Activated naive CD4-positive, alpha-beta T cell treated with anti-CD3 and anti-CD28 coated beads, Interleukin-2, amount 10 ng/mL, durations not matched to agents 7 days and 5 days (primary cell): ENCODE measurements at places on chromosomes 1 and 21.

GRCh38 chr1:242426271-242426905 is 98.1 kb downstream of the PLD5 start:
- no peak for DNase-seq
- no peaks in the 10 kb centered on the region for H3K27me3 ChIP-seq
- H3K27ac ChIP-seq: no peak overlapping the region
- H3K4me3 ChIP-seq: no peak overlapping the region

DNA sequence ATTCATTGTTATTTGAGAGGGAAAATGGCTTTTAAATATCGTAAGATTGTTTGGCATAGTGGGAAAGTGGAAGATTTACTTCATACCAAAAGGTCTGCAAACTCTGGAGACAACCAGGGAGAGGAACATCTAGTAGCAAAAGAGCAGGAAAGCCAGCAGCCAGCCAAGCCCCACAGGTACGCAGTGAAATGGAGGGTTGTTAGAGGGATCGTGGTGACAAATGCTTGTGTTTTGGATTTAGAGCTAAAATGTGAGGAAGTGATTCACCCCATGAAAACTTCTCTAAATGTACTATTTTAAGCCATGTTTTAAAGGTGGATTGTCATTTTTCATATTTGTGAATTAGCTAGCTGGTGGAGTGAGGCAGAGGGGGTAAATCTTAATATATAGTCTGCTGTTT is 69.3 kb downstream of the RPS6KC1 start:
- no peaks in the 10 kb centered on the region for H3K36me3 ChIP-seq
- no peaks in the 10 kb centered on the region for H3K4me1 ChIP-seq
- H3K27ac ChIP-seq: no peak overlapping the region
- H3K4me3 ChIP-seq: no peak overlapping the region
- no peaks in the 10 kb centered on the region for H3K27me3 ChIP-seq

- peaks cover 44% of the 10 kb centered on the region for H3K27me3 ChIP-seq
- no peaks in the 10 kb centered on the region for H3K36me3 ChIP-seq
- H3K4me3 ChIP-seq: no peak overlapping the region
- no peak for DNase-seq
These were observed 83.1 kb upstream of the SOD1 start for GRCh38 chr21:31576428-31576827.

GRCh38 chr1:169928438-169929209 is 34.9 kb upstream of the SCYL3 start:
- DNase-seq: no peak
- peaks cover 13% of the 10 kb centered on the region for H3K4me1 ChIP-seq
- H3K27ac ChIP-seq: no peak overlapping the region
- no peak overlapping the region for H3K4me3 ChIP-seq

DNA sequence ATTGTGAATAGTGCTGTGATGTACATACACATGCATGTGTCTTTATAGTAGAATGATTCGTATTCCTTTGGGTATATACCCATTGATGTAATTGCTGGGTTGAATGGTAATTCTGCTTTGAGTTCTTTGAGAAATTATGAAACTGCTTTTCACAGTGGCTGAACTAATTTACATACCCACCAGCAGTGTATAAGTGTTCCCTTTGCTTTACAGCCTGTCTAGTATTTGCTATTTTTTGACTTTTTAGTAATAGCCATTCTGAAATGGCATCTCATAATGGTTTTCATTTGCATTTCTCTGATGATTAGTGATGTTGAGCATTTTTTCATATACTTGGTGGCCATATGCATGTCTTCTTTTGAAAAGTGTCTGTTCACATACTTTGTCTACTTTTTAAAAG is 54.5 kb upstream of the FAM78B start:
- no peaks in the 10 kb centered on the region for H3K27me3 ChIP-seq
- H3K4me3 ChIP-seq: no peak overlapping the region

- H3K36me3 ChIP-seq: no peaks in the 10 kb centered on the region
- H3K27ac ChIP-seq: no peak overlapping the region
- H3K27me3 ChIP-seq: peaks cover 25% of the 10 kb centered on the region
- no peak for DNase-seq
- no peak overlapping the region for H3K4me3 ChIP-seq
These were observed 76.0 kb downstream of the GLIS1 start for GRCh38 chr1:53662951-53663350.

DNA sequence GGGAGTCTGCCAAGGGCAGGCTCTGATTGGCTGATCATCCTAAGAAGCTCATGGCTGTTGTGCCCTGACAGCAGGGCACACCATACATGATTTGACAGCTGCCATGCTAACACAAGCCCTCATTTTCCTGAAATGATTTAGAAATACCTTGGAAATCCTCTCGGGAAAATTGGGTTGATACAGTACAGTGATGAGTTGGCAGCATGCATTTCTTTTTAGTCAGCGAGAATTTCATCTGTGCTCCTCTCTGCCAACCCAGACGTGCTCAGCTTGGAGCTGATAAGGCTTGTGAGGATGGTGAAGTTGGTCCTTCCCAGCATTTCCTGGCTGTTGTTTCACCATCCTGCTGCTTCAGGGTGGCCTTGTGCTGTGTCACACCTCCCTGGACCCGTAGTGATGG is 22.6 kb upstream of the KCNQ4 start:
- H3K27ac ChIP-seq: no peak overlapping the region
- H3K36me3 ChIP-seq: peaks cover 66% of the 10 kb centered on the region
- no peak overlapping the region for H3K4me3 ChIP-seq
- no peaks in the 10 kb centered on the region for H3K27me3 ChIP-seq

DNA sequence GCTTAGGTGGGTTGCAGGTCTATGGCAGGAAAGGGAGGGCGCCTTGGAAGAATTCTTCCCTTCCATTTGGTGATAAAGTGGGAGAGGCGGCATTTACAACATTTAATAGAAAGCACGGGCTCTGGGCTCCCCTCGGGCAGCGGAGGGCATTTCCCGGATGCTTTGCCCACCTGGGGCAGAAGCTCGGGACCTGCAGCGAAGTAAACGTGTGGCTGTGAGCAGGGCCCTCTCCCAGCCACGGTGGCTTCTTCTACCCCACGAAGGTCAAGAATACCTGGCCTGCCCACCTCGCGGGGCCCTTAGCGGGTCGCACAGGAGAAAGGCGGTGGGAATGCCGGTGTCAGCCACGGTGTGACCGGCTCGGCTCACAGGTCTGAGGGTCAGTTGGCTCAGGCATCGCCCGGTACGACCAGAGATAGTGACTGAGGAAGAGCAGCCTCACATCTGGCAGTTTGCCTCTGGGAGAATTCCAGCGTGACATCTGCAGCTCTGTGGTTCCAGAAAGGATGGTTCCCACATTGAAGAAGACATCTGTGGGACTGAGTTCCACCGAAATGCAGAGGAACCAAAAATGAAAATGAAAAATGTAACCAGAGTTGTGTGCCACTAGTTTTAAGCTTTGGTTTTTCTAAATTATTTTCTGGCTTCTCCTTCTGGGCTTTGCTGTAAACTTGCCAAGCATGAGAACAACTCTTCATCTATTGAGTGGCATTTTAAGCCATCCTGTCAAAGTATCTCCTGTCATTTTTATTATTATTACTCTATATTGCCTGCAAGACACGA is 720 bp upstream of the F3 start:
- H3K36me3 ChIP-seq: no peaks in the 10 kb centered on the region
- peaks cover 80% of the 10 kb centered on the region for H3K27me3 ChIP-seq
- no peak overlapping the region for H3K27ac ChIP-seq
- peaks cover 18% of the 10 kb centered on the region for H3K4me1 ChIP-seq
- peak overlapping the region; percentile 70 for H3K4me3 ChIP-seq
- DNase-seq: no peak

- H3K4me3 ChIP-seq: no peak overlapping the region
- peaks cover 53% of the 10 kb centered on the region for H3K4me1 ChIP-seq
- no peak for DNase-seq
These were observed 69.4 kb downstream of the CACHD1 start for GRCh38 chr1:64539289-64539688.

GRCh38 chr1:209749205-209749604 is 6.6 kb upstream of the TRAF3IP3 start:
- H3K4me1 ChIP-seq: peaks cover 76% of the 10 kb centered on the region
- DNase-seq: no peak
- no peak overlapping the region for H3K4me3 ChIP-seq
- no peaks in the 10 kb centered on the region for H3K36me3 ChIP-seq

DNA sequence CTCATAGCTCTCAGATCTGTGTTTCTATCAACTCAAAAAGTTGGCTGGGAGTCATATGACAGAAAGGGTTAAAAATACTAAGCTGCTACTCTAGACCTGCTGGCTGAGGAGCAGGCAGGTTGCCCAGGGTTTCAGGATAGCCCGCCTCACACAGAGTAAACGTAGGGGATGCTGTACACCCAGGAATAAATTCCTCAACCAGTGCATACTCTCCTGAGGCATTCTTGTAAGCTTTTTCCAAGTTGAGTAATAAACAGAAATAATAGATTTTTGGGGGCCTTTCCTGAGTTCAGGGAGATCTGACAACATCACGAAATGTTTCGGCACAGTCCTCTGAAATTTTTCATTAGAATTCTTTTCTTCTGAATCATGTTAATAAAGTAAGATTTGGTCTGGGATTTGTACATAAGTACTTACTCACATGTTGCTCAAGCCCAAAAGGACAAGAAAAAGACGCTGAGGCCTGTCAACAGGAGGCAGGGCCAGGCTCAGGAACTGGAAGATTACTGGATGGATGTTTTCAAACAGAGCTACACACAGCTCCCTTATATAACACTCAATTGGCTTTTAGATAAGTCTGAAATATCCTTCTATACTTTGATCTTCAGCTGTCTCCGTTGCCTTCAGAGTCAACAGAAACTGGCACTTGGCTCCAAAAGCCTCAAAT is 41.0 kb downstream of the TGFBR3 start:
- no peak overlapping the region for H3K27ac ChIP-seq
- peaks cover 13% of the 10 kb centered on the region for H3K4me1 ChIP-seq
- H3K4me3 ChIP-seq: no peak overlapping the region
- H3K36me3 ChIP-seq: peaks cover 10% of the 10 kb centered on the region
- no peak for DNase-seq

DNA sequence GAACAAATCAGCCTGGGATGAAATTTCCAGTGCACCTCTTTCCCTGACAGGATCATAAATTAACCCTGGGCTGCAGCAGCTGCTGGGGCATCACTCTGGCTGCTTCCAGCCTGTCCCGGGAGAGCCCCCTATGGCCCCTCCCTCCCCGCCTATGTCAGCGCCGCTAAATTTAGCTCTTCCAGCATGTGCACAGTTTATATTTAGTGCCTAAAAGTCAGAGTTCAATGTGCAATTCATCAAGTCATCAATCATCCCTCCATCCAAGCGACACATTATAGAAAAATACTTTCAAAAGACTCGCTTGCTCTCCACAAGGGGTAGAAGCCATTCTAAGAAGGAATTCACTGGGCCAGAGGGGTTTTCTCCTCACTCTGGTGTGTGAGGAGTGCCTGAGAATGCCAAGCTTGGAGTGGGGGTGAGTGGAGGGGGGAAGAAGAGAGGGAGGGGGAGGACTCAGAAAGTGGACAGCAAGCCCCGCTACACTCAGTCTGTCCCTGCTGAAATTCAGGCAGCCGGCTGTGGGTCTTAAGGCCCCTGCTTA is 37.4 kb downstream of the XCL1 start:
- H3K4me1 ChIP-seq: no peaks in the 10 kb centered on the region
- H3K27me3 ChIP-seq: peaks cover 26% of the 10 kb centered on the region
- H3K27ac ChIP-seq: no peak overlapping the region
- DNase-seq: no peak
- H3K4me3 ChIP-seq: no peak overlapping the region

- no peak overlapping the region for H3K27ac ChIP-seq
- peaks cover 2% of the 10 kb centered on the region for H3K4me1 ChIP-seq
- DNase-seq: no peak
- no peak overlapping the region for H3K4me3 ChIP-seq
- H3K36me3 ChIP-seq: no peaks in the 10 kb centered on the region
These were observed 82.8 kb upstream of the COL6A1 start for GRCh38 chr21:45898781-45899180.

- H3K27me3 ChIP-seq: peaks cover 18% of the 10 kb centered on the region
- H3K27ac ChIP-seq: no peak overlapping the region
- peaks cover 30% of the 10 kb centered on the region for H3K4me1 ChIP-seq
- H3K36me3 ChIP-seq: no peaks in the 10 kb centered on the region
These were observed 29.6 kb upstream of the TENT5C start for GRCh38 chr1:117576236-117576635.

DNA sequence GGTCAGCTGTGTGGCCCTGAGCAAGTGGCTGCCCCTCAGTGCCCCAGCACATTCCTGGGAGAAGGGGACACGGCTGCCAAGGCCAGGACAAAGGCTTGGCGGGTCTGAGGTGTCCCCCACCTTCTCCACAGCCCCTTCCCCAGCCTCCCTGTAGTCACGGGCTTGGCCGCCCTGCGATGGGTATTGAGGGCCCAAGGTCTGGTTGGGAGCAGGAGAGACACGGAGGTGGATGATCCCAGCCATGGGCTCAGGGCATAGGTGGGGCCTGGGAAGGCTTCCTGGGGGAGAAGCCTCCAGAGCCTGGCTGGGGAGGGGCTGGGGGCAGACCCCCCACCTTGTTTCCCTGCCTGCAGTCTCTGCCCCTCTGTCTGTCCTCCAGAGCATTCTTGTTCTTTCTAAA is 27.0 kb downstream of the TTC39A start:
- H3K4me3 ChIP-seq: no peak overlapping the region
- no peak for DNase-seq
- H3K27me3 ChIP-seq: peaks cover 25% of the 10 kb centered on the region
- no peak overlapping the region for H3K27ac ChIP-seq
- no peaks in the 10 kb centered on the region for H3K4me1 ChIP-seq

GRCh38 chr1:173249349-173249748 is 42.2 kb upstream of the TNFSF4 start:
- DNase-seq: no peak
- peaks cover 5% of the 10 kb centered on the region for H3K27me3 ChIP-seq
- H3K4me1 ChIP-seq: no peaks in the 10 kb centered on the region
- H3K36me3 ChIP-seq: no peaks in the 10 kb centered on the region
- H3K4me3 ChIP-seq: no peak overlapping the region

GRCh38 chr1:6794164-6794563 is 8.9 kb downstream of the CAMTA1 start:
- H3K27me3 ChIP-seq: no peaks in the 10 kb centered on the region
- H3K4me3 ChIP-seq: no peak overlapping the region
- H3K27ac ChIP-seq: no peak overlapping the region
- DNase-seq: no peak
- peaks cover 15% of the 10 kb centered on the region for H3K36me3 ChIP-seq
- peaks cover 4% of the 10 kb centered on the region for H3K4me1 ChIP-seq

GRCh38 chr1:242506724-242507123 is 17.8 kb downstream of the PLD5 start:
- no peaks in the 10 kb centered on the region for H3K36me3 ChIP-seq
- H3K27me3 ChIP-seq: no peaks in the 10 kb centered on the region
- DNase-seq: no peak
- H3K4me1 ChIP-seq: no peaks in the 10 kb centered on the region
- no peak overlapping the region for H3K27ac ChIP-seq

GRCh38 chr1:162215902-162216301 is 146.4 kb downstream of the NOS1AP start:
- H3K27ac ChIP-seq: no peak overlapping the region
- no peaks in the 10 kb centered on the region for H3K4me1 ChIP-seq
- DNase-seq: no peak
- no peaks in the 10 kb centered on the region for H3K36me3 ChIP-seq

GRCh38 chr1:117030271-117030877 is 28.8 kb downstream of the CD101 start:
- H3K27me3 ChIP-seq: no peaks in the 10 kb centered on the region
- peaks cover 5% of the 10 kb centered on the region for H3K36me3 ChIP-seq
- H3K4me1 ChIP-seq: peaks cover 2% of the 10 kb centered on the region
- no peak for DNase-seq
- no peak overlapping the region for H3K4me3 ChIP-seq

- H3K27ac ChIP-seq: no peak overlapping the region
- DNase-seq: no peak
- no peak overlapping the region for H3K4me3 ChIP-seq
These were observed 109.7 kb upstream of the ZBTB40 start for GRCh38 chr1:22341791-22342605.
